ENCODE measurements at places on chromosomes 2 and 18. TPM values are rescaled to one million over a fixed set of nuclear protein-coding genes. Genes with fewer than 3 reads are reported as not detected.

The ANKAR gene
- 2.2 TPM for total RNA-seq

The CERS6 gene
- total RNA-seq, result 22.8 TPM

The ANKRD29 gene
- 10.6 TPM for total RNA-seq

DNA sequence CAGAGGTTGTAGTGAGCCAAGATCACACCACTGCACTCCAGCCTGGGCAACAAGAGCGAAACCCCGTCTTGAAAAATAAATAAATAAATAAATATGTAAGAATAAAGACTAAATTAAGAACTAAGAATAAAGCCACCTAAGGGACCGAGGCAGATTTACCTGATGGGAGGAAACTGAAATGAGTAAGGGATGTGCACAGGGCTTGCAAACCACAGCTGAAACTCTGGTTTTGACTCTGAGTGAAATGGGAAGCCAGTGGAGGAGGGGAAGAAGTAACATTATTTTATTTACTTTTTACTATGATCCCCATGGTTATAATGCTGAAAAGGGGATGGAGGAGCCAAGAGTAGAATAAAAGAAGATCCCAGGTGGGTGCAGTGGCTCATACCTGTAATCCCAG is 107.3 kb downstream of the CABYR start:
- no peak for DNase-seq

DNA sequence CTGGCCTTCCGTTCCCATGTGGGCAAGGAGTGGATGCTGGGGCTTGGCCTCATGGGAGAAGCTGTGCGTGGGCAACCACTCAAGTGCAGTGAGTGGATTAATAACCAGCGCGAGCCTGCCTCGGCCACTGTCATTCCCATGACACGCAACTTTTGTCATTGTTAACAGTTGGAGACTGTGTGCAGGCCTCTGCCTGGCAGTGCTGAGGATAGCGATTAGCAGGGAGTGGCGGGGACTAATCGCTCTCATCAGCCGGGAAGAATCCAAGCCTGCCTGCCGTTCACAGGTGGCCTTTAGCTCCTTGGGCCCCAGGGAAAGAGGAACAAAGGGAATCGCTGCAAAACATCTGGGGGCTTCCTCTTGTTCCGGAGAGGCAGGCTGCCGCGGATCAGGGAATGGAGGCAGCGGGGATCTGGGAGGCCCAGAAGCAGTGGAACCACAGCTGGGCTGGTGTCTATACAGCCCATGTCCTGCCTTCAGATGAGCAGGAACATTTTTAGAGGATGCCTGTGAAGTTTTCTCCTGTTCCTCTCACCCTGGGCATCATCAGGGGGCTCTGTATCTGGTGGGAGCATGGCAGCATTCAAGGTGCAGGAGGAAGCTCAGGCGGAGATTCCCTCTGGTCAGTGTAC is 53.8 kb downstream of the CTIF start:
- DNase-seq, result no peak

DNA sequence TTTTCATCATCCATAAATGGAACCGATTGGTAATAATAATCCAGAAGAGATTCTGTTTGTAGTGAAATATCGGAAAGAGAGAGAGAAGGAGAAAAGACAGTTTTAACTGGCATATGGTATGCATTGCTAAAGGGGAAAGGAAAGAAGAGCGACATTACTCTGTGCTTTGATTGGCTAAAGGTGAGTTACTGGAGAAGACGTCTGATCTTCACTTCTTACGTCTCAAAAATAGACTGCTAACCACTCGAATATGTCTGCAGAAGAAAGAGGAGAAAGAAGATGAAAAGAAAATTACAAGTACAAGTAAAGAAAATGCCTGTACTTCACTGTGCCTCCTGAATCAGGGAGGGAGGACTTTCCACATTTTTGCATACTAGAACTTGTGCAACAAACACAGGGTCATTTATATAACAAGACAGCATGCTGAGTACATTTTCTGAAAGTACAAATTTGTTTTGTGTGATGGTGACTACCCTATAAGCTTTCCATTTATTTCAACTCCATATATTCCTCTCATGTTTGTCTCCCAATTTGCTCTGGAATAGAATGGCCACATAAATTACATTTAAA is 787.2 kb downstream of the RNF144A start:
- DNase-seq, result no peak

Data from M059J (cell line).